MG63 (cell line): ENCODE measurements at places on chromosomes 4 and X. TPM values are rescaled to one million over a fixed set of nuclear protein-coding genes. Genes with fewer than 3 reads are reported as not detected.

TRPC5OS gene
- not detected in 2 replicates for total RNA-seq

DNA sequence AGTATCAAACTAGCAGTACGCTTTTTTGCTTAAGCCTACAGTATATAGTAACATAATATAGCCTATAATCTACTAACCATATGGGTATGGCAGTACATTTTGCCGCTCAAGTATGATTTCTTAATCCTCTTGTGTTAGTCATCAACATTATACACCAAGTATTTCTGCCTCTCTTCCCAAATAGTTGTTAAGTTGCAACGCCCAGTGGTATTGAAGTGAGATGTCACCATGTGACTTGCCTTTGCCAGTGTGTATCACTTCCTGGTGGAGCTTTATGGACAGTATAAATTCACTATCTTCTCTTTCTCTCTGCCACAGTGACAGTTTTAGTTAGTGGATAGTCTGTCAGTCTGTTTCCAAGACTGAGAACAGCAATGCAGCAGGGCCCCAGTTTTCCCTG lies 535.5 kb downstream of the PDHA2 start:
- no peak for DNase-seq

GRCh38 chr4:61938250-61938846 lies 738.2 kb downstream of the ADGRL3 start:
- no peak for DNase-seq

PRR32 gene
- total RNA-seq, result not detected in 2 replicates

NUP62CL gene
- total RNA-seq, result not detected in 2 replicates

MAOB gene
- 0.30 TPM in 1 of 2 replicates, not detected in the other for total RNA-seq

- peak; percentile 41 for DNase-seq
Observed at GRCh38 chrX:153723351-153724251, 586 bp downstream of the BCAP31 start.

- no peak for DNase-seq
Observed at GRCh38 chr4:929096-929765, 2.9 kb downstream of the GAK start.

GRCh38 chr4:60948008-60948407 lies 252.1 kb upstream of the ADGRL3 start:
- no peak for DNase-seq

AFP gene
- 0.22 and 2.5 TPM in 2 replicates for total RNA-seq

HNRNPDL gene
- 228 and 261 TPM in 2 replicates for total RNA-seq

DNA sequence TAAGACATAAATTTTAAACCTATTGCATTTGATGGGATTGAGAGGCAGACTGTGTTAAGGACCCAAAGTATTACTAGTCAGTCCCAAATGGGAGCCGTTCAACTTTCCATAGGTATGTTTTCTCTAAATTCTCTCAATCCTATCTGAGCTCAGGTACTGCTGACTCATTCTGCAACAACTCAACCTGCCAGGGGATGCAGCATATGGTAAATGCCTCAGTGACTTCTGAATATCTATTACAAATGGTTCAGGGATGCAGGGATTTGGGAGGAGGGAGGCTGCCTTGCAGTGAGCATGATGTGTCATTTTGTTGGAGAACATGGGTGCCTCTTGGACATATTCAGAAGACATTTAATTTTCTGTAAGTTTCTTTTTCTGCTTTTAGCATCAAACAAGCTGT lies 97.3 kb downstream of the HDAC8 start:
- no peak for DNase-seq

SPARCL1 gene
- total RNA-seq, result not detected in 2 replicates

GRCh38 chr4:137558951-137559350 lies 26.7 kb upstream of the PCDH18 start:
- peak; percentile 11 for DNase-seq

OTUD6A gene
- not detected in 2 replicates for total RNA-seq

DNA sequence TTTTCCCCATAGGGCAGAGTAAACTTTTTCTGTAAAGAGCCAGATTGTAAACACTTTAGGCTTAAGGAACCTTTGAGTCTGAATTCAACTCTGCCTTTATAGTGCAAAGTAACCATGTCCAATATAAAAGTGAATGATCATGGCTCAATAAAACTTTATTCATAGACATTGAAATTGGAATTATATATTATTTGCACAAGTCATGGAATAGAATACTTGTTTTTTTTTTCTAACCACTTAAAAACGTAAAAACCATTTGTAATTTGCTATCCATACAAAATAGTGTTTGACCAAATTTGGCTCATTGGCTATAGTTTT lies 54.1 kb upstream of the MYOZ2 start:
- DNase-seq, result no peak

DNA sequence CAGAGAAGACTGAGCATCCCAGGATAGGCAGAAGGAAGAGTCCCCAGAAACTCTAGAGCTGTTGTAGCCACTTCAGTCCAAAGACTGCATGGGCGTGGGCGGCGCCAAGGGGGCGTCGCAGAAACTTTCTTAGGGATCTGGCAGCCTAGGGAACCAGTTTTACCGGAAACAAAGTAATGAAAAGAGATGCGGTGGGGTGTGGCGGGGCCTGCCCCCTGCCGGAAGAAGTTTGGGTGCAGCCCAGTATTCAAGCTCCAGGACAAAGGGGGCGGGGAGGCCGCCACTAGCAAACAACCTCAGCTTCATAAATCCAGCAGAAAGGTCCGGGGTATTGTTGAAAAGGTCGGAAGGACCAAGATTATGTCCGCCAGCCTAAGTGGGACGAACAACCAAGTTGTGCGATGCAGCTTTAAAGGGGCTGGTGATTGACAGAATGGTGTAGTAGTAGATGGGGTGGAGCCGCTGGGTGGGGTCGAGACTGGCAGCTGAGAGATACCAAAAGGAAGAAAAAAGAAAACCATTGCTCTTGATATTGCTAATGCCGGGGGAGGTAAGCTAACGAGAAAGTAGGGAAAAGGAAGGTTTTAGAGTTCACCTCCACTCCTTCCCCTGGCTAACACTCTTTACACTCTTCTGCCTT lies 190.5 kb downstream of the RRAGB start:
- DNase-seq, result peak; percentile 0

DNA sequence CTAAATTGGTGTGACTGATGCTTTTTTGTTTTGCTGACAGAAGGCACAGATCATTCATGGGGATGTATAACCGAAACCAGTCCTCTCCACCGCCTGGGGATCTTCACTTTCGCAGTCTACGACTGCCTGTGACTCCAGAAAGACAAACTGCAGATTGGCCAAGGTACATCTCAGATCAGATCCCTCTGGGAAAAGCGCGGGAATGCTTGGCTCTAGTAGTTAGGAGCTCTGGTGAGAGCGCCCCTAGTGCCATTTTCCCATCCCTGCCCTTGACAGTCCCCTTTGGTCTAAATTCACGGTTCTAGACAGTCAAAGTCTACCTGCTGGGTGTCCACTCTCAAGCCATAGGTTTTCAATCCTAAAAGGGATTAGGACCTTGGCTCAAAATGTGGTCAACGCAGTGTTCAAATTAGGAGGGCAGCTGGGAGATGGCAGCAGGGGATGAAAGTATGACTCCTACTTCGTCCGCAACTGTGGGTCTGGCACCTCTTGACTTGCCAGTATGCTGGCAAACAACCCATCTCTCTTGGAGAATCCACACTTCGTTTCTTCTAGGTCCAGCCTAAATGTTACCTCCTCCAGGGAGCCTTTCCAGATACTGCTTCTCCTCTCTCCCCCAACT lies 6.9 kb upstream of the HAND2 start:
- DNase-seq, result no peak

DNA sequence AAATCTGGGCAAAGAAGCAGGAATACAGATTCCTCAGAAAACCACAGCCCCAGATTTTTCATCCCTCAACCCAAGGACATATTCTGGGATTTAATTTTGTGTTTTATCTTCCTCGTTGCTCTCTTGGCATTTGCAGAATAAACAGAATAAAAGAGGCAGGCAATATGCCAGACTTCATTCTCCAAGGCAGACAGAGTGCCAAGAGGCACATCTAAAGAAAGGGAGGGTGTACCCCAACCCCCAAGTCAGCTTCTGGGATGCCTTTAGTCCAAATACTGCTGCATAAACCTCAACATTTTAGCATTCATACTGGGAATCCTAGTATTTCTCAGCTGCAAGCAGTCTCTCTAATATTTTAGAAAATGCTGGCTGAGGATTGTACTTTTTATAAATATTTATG lies 629.2 kb downstream of the KLHL13 start:
- no peak for DNase-seq

DNA sequence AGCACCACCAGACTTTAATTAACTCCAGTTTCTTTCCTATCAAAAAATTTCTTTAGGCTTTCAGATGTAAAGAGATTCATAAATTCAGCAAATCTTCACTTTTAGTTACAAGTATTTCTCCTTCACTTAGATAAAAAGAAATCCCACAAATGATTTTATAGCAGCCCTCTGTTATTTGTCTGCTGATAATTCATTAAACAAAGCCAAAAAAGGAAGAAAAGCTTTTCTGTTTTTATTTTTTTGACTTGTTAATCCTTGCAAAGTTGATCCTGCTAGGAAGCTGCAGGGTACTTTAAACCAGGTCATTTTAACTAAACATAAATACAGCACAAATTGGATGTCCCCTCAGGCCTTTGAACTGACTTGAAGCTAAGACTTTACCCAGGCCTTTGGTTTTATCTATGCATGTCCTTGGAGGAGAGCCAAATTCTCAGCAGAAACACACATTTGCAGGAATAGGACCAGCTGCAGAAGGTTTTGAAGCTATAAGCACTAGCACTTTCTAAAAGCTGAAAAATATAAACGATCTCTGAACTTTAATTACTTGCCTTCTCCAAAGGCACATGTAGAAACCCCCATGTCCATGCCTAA lies 57.5 kb downstream of the PCDH18 start:
- DNase-seq, result no peak

- no peak for DNase-seq
Observed at GRCh38 chrX:53681661-53682060, 4.9 kb downstream of the HUWE1 start.

ANXA10 gene
- total RNA-seq, result not detected in 2 replicates

DNA sequence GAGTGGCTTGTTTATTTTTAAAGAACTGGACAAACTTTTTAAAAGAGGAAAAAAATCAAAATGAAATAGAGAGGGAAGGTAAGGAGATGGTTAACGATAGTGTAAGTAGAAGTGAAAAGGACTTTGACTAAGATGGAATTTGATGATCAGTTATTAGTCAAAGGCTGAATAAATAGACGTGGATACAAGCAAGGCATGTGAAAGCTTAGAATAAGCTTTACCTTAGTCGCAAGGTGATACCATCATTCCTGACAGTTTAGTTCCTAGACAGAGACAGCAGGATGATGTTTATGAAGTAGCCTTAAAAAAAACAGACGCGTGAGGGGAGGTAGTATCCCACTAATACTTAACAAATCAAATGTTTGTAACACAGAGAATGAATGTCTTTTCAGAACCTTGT lies 97.3 kb downstream of the PALLD start:
- no peak for DNase-seq

GRCh38 chr4:14218641-14219040 lies 591.1 kb upstream of the BOD1L1 start:
- no peak for DNase-seq

CTPS2 gene
- 9.2 and 13.2 TPM in 2 replicates for total RNA-seq

DNA sequence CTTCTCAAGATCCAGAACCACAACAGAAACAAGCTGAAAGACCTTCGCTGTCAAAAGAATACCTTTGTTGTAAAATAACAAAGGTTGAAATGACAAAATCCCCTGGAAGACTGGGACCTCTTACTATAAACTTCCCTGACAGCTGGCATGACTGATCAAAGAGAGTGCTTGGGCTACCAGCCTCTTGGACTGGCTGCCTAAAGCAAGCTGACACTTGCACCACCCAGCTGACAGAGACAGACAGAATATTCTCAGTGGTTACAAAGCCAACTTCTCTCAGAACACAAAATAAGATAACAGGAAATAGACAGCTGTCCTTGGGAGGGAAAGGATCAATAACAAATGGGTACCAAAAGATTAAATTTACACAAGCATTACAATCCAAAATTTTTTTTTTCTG lies 241.7 kb upstream of the SPOCK3 start:
- no peak for DNase-seq
